Suppressor macrophage treated with lipopolysaccharide for 1 hour (primary cell): ENCODE measurements at places on chromosomes 12 and 14.

DNA sequence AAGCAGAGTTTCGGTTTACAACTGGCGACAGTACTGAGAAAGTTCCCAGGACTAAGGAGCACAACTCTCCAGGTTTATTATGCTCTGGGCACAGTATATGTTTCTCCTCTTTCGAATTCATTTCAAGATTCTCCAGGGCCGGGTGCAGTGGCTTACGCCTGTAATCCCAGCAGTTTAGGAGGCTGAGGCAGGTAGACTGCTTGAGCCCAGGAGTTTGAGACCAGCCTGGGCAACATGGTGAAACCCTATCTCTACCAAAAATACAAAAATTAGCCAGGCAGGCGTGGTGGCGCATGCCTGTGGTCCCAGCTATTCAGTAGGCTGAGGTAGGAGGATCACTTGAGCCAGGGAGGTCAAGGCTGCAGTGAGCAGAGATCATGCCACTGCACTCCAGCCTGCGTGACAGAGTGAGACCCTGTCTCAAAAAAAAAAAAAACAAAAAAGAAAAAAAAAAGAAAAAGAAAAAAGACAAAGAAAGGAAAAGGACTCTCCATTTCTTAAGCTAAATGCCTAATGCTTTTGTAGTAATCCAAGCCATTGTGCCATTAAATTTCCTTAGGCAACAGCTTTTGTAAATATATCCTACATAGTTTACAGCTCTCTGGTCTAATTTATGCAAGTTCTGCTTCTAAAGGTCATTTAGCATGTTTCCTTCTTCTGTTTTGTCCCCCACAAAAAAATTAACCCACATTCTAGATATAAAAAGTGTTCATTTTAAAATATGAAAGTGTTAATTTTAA, 34.8 kb downstream of the ATL1 start:
- DNase-seq = no peak

- no peak for DNase-seq
Observed at GRCh38 chr12:104534162-104534856, 77.6 kb downstream of the CHST11 start.

- no peak for DNase-seq
Observed at GRCh38 chr12:32502693-32503502, 103.5 kb downstream of the FGD4 start.

DNA sequence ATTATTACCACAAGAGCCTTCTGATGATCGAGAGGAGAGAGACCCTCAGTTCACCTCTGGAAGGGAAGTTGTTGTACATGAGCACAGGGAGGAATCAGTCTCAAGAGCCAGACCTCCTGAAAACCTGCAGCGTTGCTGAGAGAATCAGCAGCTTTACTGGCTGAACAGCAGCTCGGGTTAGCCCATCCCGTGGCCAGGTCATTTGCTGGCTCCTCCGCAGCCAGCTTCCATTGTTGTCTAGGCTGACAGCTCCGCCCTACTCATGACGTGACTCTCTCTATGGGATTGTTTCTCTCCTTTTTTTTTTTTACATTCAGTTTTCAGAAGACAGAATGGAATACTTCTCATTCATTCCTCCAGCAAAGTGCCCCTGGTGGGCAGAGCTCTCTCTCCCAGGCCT, 69.9 kb downstream of the TGFB3 start:
- no peak for DNase-seq

GRCh38 chr12:127381043-127381668, 885.8 kb upstream of the TMEM132C start:
- peak; percentile 53 for DNase-seq

DNA sequence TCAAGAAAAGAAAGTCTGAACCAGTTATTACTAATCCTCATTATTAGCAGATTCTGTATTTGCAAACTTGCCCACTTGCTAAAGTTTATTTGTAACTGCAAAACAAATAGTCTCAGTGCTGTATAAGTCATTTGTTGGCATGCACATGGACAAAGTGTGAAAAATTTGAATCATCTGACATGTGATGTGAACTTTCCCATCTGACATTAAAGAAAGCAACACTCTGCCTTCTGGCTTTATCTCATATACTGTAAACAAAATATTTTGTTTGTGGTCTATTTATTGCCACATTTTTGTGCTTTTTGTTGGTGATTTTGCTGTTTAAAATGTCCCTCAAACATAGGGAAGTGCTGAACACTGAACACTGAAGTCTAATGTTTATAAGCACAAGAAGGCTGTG, 513.8 kb downstream of the RPL10L start:
- DNase-seq = no peak

GRCh38 chr12:57111031-57111734, at the start of gene STAT6:
STAT6 (minus strand) TSS chr12:57111362; CDS start chr12:57108278, 3,084 bp downstream.
- DNase-seq = peak; percentile 93

- no peak for DNase-seq
Observed at GRCh38 chr14:43471595-43471994, 1035.5 kb downstream of the FSCB start.

GRCh38 chr14:85527445-85528035, 2.4 kb upstream of the FLRT2 start:
- no peak for DNase-seq

- DNase-seq = no peak
Observed at GRCh38 chr12:94435511-94435927, 24.1 kb downstream of the CEP83 start.

GRCh38 chr14:30588873-30589272, 29.9 kb downstream of the G2E3 start:
- no peak for DNase-seq

DNA sequence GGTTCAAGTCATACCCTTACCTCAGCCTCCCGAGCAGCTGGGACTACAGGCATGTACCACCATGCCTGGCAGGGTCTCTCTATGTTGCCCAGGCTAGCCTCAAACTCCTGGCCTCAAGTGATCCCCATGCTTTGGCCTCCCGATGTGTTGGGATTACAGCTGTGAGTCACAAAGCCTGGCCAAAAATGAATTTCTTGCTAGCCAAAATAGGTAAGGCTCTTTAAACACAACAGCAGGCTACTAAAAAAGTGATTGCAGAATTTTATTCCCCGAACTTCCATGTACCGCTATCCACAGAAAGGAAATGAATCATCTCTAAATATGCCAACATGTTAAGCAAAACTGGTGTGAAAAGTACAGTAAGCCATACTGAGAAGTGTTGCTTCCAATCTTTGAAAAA, 50.6 kb downstream of the WDHD1 start:
- peak; percentile 51 for DNase-seq

DNA sequence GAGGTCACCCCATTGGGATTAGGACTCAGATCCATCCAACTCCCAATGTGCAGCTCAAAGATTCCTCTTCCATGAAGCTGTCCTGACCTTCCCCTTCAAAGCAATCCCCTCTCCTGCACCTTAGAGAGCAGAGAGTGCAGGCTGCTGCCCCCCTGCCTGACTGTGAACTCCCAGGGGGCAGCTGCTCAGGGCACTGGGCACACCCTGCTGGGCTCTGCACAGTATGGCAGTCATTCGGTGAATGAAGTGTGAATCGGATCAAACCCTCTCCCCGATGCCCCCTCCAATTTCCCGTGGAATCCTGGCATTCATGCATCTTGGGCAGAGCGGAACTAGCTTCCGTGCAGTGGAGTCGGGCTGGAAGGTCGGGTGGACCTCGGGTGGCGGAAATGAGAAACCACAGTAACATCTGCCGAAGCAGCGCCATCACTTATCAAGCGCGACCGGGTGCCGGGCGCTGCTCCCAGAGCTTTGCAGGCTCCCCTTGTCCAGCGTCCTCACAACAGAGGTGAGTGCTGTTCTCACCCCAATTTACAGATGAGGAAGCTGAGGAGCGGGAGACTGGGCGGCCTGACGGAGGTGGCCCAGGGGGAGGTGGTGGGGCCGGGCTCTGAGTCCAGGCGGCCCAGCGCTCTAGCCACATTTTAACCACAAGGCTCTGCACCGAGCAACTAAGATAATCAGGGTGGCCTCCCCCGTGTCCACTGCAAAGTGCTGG, 14.7 kb downstream of the GALNT9 start:
- no peak for DNase-seq

DNA sequence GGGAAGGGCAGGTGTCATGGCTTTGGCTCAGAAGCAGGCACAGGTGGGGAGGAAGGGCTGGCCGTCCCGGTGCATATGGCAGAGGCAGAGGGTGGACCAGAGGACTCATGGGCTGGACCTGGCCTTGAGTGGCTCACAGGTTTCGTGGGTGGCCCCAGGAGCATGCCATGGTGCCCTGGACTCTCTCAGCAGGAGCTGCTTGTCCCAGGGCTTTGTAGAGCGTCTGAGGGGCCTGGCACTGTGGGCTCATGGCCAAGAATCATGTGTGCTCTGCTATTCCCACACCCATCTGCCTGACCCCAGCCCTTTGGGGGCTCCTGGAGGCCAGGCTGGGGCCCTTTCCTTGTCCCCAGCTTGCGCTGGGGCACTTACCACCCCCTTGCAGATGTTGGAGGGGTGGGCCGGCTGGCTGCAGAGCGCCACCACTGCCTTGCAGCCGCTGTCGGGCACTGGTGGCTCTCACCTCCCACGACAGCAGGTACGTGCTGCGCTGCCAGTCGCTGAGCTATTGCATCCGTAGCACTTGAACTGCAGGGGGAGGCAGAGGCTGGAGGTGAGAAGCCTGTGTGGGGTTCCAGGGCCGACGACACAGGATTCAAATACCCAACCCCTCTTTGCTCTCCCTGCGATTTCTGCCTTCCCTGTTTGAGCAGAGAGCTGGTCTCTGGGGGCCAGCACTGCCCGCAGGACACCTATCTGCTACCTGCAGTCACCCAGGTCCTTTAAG, 187.4 kb upstream of the PRMT8 start:
- no peak for DNase-seq

DNA sequence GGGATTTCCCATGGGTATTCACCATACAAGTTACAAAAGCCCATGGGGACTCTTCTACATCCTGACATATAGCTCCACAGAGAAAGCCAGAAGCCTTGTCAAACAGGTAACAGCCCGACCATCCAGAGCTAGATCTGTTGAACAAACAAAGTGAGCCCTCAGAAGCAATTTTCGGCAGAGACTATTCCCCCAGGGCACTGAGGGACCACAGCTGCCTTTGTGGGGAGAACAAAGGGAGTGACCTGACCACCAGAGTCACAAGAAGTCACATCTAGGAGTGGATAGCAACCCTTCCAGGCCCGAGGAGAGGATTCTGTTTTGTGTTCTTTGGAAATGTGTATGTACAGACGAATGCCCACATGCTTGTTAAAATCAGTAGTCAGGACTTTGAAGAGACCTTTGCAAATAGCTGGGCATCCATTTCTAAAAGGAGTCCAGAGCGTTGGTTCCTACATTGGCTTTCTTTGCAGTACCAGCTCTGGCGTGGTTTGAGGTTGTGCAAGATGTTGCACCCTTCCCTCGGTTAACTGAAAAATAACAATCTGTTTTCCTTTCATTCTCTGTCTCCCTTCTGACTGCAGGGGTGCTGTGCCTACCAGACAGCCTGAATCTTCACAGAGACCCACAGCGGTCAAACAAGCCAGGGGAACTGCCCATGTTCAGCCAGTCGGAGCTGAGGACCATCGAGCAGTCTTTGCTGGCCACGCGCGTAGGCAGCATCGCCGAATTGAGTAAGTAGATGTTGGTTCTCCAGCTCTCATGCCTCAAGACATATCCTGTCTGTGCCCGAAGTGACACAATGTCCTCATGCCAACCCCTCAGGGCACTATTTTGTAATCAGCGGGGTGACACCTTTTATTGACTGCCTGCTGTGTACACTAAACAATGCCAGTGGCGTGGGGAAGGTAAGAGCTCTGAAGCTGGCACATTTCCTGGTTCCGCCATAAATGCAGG, 165.4 kb upstream of the PWP1 start:
- no peak for DNase-seq

DNA sequence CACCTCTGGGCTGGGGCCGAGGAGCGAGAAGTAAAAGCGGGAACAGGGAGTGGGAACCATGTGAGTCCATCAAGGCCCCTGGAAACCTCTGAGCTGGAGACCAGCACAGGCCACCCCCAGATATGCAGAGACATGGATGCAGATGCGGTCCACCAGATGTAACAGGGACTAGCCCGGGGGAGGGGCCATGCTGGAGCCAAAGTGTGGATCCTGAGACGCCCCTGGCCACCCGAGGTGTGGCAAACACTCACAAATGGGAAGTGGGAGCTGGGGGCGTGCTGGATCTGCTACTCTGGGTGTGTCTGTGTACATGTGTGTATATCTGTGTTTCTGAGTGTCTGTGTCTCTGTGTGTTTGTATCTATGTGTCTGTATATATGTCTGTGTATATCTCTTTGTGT, 12.8 kb downstream of the MYL2 start:
- no peak for DNase-seq

DNA sequence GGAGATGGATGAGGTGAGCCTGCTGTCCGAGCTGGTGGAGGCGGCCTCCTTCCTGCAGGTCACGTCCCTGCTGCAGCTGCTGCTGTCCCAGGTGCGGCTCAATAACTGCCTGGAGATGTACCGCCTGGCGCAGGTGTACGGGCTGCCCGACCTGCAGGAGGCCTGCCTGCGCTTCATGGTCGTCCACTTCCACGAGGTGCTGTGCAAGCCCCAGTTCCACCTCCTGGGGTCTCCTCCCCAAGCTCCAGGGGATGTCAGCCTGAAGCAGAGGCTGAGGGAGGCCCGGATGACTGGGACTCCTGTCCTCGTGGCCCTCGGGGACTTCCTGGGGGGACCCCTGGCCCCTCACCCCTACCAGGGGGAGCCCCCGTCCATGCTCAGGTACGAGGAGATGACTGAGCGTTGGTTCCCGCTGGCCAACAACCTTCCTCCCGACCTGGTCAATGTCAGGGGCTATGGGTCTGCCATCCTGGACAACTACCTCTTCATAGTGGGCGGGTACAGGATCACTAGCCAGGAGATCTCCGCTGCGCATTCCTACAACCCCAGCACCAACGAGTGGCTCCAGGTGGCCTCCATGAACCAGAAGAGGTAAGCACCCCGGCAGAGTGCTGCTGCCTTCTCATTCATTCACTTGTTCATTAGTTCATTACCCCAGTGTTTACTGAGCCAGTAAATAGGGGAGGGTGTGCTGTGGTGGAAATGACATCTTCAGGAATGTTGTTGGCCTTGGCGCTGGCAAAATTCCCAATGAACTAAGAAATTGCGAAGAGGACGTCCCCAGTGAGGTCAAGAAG, 774 bp upstream of the MANSC4 start:
- DNase-seq = no peak

GRCh38 chr14:104239861-104240301, 101.5 kb downstream of the KIF26A start:
- no peak for DNase-seq

GRCh38 chr12:92955997-92956663, 27.0 kb upstream of the EEA1 start:
- no peak for DNase-seq

- no peak for DNase-seq
Observed at GRCh38 chr14:91956616-91957015, 9.1 kb upstream of the FBLN5 start.

DNA sequence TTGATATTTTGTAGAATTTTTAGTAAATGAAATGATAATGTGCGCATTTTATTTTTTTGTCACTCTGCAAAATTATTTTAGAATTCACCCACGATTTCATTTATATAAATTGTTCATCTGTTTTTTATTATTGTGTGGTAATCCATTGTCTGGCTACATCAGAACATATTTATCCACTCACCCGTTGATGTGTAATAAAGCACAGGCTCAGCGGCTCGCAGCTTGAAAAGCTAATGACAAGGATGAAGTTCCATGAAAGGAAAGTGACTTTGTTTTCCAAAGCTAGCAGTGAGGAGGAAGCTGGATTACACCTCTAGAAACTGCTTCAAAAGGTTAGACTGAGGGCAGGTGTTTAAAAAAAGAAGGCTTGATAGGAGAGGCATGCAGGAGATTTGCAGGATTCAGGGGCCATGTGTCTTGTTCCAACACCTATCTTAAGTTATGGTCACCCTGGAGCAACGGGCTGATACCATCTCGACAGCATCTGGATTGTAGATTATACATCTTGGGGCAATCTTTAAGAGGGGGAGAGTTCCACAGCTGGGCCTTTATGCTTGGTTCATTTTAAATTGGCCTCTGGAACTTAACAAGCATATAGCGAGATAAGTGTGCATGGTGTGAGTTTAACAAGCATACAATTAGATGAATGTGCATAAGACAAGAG, 194.1 kb downstream of the TMTC3 start:
- no peak for DNase-seq
